MCF 10A (cell line): ENCODE measurements at places on chromosomes 7 and 10.
A peak's percentile ranks its signal among the peaks of the same experiment; 100 is the strongest.

- DNase-seq, result no peak
Measured at GRCh38 chr7:48144291-48144768, 26.9 kb upstream of the ABCA13 start.

- DNase-seq, result peak; percentile 68
Measured at GRCh38 chr10:110495731-110496552, 1.8 kb upstream of the DUSP5 start.

GRCh38 chr10:4013651-4014121 lies 228.7 kb upstream of the KLF6 start:
- DNase-seq, result no peak

DNA sequence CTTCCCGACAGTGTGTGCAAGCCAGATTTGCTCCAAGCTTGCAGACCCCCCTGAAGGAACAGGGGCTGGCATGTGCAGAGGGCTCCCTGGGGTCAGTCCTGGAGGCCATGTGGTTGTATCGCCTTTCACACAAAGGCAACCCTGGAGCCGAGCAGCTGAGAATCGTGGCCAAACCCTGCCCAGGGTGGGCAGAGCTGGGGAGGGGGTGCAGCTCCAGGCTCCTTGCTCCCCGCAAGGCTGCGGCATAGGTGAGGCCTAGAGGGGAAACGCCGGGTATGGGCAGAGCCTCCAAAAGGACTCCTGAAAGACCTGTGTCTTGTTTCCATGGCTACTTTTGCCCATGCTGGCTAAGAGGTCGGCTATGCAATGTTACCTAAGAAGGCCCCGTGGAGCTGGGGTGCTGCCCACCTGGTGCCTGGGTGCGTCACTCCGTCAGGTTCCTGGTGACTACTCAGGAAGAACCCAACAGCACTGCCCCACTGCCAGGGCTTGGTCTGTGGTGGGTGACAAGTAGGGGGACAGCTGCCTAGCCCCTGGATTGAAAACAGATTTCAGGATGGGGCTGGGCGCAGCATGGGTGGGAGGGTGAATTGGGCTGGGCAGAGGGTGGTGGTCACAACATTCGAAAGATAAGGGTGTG lies 171.0 kb upstream of the SHH start:
- no peak for DNase-seq

DNA sequence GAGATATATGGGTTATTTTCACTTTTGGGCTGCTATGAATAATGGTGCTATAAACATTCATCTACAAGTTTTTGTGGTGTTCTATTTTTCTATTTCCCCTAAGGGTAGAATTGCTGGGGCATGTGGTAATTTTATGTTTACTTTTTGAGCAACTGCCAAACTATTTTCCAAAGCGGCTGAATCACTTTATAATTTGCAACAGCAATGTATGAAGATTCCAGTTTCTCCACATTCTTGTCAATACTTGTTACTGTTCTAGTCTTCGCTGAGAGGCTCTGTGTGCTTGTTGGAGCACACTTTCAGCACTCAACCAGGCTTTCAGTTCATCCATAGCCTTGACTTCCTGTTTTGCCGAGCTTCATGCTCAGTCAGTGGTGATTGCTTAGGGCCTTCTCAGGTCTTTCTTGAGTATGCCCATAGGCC lies 39.0 kb downstream of the ADK start:
- peak; percentile 94 for DNase-seq

GRCh38 chr10:69741252-69741651 lies 60.5 kb upstream of the COL13A1 start:
- DNase-seq, result no peak

DNA sequence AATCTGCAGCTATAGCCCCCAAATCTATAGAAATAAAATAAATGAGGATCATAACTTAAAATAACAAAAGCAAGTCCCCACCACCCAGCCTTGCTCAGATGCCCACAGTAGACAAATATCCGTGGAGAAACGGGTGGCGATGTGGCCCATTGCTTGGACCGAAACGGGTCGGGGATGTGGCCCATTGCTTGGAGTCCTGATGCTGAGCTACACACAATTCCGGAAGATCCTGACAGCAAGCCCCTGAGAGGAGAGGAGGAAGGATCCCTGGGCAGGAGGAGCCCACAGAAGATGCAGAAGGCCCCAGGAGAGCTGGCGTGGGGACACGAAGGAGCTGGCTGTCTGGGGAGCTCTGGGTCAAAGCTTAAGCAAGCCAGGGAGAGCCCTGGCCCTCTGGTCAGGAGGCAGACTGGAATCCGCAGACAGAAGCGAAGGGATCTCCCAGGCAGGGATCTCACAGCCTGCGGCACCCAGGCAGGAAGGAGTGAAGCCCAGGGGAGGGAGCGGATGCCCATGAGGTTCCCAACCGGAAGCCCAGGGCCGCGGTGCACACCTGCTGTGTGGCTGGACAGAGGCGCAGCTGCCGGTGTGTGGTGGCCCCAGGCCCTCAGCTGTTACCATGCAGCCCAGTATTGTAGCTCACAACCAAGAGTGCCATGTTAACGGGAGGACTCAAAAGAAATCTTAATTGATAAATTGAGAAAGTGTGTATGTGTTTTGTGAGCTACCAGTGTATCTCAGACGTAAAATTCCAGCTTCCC lies 138.8 kb downstream of the ADARB2 start:
- no peak for DNase-seq

GRCh38 chr7:100189061-100189460 lies 11.3 kb downstream of the STAG3 start:
- DNase-seq, result no peak

DNA sequence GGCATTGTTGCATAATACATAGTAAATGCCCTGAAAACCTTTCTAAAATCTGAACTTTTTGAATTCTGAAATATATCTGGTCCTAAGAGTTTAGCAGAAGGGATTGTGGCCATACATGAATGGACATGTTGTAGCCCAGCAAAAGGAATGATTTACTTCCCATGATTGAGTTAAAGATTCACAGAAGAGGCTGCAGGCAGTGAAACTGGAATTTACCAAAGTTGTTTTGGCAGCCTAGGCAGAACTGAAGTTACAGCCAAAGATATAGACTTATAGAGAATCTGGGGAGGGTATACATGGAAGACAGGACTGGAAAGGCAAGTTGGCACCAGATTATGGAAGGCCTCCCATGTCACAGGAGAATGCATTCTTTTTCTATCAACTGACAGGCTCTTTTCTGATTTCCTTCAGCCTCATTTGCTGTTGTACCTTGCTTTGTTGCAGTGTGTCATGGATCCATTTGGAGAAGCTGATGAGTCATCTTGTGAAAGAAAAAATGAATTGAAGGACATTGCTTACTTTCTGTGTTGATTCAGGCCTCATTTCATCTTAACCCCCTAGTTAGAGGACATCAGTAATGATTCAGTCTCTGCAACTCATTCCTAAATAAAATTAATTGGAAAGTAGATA lies 356.2 kb upstream of the LRGUK start:
- peak; percentile 43 for DNase-seq

DNA sequence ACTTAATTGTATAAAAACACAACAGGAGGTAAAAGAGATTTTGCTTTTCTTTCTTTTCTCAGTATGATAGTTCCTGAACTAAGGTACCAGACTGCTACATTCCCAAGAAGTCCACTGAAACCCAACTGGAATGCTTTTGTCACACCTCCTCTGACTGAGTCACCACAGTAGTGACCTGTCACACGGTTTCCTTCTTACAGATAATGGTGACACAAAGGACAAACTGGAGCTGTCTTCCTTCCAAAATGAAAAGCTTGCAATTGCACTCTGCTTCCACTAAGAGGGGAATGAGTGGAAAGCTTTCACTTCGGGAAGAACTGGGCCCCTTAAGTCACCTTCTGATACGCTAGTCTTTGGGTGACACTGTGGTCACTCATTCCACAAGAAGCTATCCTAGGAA lies 122.2 kb downstream of the KMT2E start:
- DNase-seq, result no peak

DNA sequence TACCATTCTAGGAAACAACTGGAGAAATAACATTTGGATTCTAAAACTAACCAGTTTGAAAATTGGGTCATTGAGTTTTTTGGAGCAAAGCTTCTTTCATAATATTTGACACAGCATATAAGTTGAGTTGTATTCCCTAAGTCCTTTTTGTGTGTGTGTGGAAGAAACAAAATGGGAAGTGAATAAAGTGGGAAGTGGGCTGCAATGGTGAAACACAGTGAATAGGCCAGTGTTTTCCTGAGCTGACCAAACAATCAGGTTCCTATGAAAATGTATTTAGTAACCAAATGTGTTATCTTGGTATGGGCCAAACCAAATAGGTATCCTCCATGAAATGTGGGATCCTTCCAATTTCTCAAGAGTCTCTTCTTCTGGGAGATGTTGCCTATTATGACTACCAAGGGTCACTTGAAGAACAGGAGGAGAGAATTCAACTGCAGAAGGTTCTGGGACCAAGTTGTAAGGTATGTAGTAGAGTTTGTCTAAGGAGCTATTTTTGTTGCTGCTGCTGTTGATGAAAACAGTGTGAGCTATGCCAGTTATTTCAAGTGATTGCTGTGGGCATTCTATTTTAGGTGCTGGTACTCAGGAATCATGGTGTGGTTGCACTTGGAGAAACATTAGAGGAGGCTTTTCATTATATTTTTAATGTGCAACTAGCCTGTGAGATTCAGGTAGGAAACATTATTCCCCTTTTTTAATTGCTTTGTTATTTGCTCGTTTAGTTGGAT lies 88.3 kb upstream of the MXI1 start:
- DNase-seq, result no peak

DNA sequence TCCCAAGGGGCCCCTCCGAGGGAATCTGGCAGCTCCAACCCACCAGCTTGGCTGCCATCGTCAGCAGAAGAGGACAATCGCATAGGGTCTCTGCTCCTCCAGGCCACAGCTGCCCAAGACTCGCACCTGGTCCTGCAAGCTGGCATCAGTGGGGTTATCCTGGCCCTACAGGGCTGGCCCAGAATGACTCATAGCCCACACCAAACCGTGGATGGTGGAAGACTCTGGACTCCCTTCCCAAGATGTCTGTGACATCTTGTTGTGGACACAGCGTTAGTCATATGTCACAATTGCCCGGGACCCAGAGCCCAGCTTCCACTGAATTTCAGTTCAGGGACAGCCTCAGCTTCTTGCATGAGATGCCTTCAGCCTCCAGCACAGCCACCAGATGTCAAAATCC lies 91.5 kb upstream of the CUX1 start:
- no peak for DNase-seq

DNA sequence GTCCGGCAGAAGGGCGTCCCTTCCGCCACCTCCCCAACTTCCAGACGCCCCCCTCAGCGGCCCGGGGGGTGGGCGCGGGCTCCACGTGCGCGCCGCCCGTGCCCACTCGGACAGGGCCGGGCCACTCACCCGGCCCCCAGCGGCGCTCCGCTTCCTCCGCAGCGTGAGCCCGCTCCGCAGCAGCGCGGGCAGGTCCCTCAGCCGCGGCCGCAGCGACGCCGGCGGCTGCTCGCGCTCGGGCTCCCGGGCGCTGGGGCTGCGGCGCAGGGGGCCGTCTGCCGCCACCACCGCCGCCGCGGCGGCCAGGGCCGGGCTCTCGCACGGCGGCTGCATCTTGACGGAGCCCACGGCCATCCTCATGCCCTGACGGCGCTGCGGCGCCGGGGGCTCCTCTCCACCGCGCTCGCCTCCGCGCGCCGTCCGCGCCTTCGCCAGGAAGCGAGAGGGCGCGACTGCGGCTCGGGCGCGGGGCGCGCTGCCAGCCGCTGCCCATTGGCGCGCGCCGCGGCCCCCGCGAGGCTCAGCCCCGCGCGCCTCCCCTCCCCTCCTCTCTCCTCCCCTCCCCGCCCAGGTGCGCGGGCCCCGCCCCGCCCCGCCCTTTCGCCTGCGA lies at the start of gene RAPGEF5:
RAPGEF5 (minus strand) TSS at position 454 of the 610 bp plus-strand sequence; CDS start at position 360, 94 bp downstream.
- DNase-seq, result peak; percentile 68

- DNase-seq, result no peak
Measured at GRCh38 chr10:33746836-33747268, 412.4 kb upstream of the NRP1 start.

DNA sequence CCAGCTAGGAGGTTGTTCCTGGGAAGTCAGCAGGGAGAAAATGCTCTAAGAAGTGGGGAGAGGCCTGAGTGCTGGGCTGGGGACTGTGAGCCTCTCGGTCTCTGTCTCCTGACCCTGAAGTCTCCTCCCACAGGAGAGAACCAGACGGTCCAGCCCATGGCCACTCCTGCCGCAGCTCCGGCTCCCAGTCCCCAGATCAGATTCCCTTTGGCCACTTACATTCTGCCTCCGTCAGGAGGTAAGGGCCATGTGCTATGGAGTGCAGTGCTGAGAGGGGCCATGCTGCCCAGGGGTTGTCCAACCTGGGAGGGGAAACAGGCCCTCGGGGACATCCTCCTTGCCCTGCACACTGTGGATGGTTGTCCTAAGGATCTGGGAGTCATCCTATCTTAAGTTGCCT lies 21.3 kb upstream of the ZNF467 start:
- no peak for DNase-seq

GRCh38 chr7:55400191-55400590 lies 35.1 kb downstream of the LANCL2 start:
- DNase-seq, result no peak

DNA sequence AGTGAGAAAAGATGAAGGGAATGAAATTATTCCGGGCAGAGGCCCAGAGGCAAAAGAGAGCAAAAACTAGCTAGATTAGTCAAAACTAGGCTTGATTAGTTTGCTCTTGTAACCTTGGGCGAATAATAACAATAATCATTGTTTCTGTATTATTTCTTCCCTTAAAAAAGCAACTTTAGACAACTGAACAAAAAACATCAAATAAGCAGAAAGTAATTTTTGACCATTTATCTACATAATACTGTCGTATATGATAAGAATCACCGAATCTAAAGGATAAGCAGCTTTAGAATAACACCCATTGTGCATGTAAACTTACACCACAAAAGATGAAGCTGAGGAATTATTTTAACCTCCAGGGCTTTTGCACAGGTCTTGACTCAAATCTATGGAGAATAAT lies 125.1 kb downstream of the TPK1 start:
- DNase-seq, result no peak

- DNase-seq, result peak; percentile 31
Measured at GRCh38 chr7:150962553-150963399, 15.3 kb downstream of the KCNH2 start.

DNA sequence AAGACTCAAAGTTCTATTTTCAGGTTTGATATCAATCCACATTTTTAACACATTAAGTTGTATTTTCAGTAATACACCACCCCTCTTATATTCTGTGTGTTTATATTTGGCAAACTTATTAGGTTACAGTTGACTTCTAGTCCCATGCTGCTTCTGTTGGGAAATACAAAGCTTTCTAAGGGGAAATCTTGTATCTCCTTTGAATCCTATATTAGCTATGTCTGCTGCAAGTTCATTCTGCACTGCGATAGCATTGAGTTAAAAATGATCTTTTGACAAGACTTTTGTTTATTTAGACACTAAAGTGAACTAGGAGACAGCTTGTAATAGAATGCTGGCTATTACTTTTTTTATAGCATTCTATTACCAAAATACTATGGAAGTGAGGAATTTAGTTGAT lies 625.1 kb upstream of the ANKRD30A start:
- DNase-seq, result no peak

DNA sequence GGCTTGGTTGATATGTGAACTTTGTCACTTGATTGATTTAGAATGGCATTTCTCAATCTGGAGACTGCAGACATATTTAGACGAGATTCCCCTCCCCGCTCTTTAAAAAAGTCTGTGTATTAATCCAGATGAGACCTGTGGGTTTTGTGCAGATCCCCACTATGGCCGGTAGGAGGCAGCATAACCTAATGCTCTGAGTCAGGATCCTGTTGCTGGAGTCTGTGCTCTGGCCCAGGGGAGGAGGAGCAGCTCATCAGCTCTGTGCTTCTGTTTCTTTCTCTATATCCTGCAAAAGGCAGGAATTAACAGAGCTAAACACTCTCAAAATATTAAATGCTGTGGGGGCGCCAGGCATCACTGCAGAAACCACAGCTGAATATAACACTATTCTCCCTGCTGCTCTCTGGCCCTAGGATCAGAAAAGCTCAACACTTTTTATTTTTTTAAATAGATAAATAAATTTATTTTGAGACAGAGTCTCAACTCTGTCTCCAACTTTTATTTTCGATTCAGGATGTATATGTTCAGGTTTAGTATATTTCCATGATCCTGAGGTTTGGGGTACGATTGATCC lies 23.9 kb upstream of the SEPHS1 start:
- DNase-seq, result peak; percentile 90
